ENCODE measurements at places on chromosomes 6 and 20.

- DNase-seq: no peak
Measured at GRCh38 chr6:17225767-17226630, 55.2 kb upstream of the RBM24 start.

GRCh38 chr6:143673669-143674068, 4.1 kb upstream of the PHACTR2 start:
- no peak for DNase-seq

DNA sequence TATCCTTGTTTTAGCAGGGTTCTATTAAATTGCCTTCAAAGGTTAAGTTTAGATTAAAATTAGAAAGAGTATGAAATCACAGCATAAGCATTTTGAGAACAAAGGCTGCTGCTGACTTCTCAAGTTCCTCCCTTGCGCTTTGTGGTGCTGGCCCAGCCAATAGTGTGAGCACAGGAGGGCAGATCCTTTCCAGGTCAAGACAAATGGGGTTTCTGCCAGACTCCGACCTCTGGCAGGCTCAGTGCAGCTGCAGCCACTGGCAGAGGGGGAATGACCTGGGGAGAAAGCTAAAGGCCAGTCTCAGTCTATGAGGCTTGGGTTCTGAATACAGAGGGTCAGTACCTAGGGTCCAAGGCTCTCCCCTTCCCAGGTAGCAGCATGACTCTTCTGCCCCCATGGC, 27.0 kb downstream of the CLIC5 start:
- DNase-seq: no peak

- DNase-seq: no peak
Measured at GRCh38 chr6:134435814-134436280, 117.9 kb upstream of the SGK1 start.

DNA sequence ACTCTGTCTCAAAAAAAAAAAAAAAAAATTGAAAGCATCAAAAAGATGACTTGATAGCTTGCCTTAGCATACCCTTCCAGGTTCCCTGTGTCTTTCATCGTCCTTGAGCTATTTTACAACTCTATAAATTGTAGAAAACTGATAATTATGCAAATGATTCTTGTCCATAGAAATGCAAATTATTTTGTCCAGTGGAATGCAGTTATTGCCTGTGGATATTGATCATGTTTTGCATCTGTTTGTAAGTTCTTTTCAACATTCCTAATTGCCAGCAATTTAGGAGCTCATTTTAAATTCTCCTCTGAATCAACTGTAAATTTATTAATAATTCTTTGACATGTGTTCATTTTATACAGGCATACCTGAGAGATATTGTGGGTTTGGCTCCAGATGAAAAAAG, 7.1 kb upstream of the ATP9A start:
- no peak for DNase-seq

DNA sequence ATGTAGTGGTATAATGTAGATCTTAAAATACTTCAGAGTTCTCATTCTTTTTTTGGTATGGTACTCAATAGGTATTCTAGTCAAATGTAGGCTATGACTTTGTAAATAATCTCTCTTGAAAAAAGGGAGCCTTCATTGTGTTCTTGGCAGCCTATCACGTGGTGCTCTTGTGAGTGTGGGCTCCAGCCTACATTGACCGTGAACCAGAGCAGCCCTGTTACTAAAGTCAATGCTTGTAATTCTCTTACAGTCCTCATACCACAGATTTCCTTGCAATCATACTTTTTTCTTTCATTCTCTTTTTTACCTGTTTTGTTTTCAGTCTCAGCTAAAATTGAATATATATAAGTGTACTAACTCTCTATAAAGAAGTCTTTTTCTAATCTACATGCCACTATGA, 31.1 kb downstream of the ARID1B start:
- peak; percentile 49 for DNase-seq

GRCh38 chr6:53795702-53796450, 1.1 kb downstream of the LRRC1 start:
- DNase-seq: no peak

DNA sequence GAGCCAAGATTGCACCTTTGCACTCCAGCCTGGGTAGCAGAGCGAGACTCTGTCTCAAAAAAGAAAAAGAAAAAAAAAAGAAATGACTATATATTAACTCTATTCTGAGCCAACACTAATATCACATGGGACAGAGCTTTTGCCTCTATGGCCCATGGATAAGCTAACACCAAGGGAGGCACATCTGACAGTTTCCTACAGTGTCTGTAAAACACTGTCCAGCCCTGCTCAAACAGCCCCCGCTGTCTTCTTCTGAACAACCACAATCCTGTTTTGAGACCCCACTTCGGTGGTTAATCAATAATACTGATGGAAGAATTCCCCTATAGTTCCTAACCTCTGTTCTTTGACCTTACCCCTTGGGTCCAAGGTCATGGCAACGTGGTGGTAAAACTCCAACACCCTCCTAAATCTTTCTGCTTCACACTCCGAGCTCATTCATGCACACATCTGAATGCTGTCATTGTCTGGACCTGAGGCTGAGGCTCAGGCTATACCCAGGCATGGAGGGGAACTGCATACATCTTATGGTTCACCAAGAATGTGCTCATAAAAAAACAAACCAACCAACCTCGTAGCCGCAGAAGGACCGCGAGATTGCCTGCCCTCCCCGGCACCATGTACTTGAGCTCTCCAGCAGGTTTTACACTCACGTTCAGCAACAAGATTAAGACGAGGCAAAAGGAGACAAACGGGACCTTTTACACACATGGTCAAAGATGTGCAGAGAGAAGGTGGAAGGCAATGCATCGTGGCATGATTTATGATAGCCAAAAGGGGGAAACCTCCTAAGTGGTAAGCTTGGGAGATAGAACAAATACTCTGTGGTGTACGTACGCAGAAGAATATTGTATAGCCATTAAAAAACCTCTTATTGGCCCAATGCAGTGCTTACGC, 105.4 kb upstream of the NFATC2 start:
- DNase-seq: no peak

DNA sequence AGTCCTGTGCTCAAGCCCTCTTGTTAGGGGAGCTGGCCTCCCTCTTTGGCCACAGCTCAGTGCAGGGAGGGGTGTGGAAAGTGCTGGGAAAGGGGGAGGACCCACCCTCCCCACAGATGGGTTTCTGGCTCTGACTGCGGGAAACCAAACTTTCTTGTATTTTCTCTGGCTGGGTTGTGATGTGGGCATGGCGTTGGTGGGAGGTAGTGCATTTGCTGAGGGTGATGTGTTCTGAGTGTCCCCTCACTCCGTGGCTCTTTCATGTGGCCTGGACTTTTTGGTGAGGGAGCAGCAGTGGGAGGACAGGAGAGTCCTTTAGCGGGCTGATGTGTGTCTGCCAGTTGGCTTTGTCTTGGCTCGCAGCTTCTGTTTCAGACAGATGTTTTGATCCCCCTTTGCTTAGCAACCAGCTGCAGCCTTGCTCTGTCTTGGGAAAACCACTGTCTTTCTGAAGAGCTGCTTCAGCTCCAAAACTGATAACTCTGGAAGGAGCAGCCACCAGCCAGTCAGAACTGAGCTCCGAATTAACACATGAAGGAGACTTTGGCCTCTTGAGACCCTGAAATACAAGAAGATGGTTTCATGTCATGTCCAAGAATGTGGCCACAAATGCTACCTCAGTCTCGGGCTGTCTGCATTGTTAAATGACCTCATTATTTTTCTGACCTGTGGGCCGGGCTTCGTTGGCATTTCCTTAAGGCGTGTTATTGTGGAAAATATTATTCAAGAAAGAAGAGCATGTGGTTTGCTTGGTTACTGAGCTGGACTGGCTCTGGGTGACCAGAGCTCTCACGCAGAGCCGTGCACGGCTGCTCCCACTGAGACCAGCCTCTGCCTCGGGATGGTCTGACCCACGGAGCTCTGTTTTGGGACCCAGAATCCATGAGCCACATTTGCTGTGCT, 21.5 kb downstream of the SYNJ2 start:
- DNase-seq: no peak

DNA sequence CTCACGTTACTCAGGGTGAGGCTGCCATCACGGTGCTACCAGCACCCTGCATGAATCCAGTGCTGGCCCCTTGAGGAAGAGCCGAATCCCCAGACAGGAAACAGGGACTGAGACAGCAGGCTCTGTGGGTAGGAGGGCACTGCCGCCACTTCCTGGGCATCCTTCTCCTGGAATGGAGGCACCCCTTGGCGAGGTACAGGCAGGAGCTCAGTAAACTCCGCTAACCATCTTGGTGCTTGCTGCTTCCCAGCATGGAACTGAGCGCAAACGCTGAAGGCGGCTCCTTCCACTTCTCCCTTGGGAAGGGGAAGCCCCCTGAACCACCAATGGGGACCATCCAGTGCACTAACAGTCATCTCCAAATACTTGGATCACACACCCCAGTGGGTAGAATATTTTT, 13.5 kb upstream of the CCDC167 start:
- DNase-seq: no peak
